ENCODE measurements at places on chromosomes 5 and 9. TPM values are rescaled to one million over a fixed set of nuclear protein-coding genes. Genes with fewer than 3 reads are reported as not detected.

TAF11L10 gene
- total RNA-seq: not detected

AK8 gene
- total RNA-seq: 1.1 TPM

SPAAR gene
- total RNA-seq: 0.20 TPM

UNC13B gene
- 12.8 TPM for total RNA-seq

Data from A549 treated with dexamethasone at 1 μM for 4 hours (cell line).